ENCODE measurements at places on chromosomes 7 and 10. TPM values are rescaled to one million over a fixed set of nuclear protein-coding genes. Genes with fewer than 3 reads are reported as not detected.

DNA sequence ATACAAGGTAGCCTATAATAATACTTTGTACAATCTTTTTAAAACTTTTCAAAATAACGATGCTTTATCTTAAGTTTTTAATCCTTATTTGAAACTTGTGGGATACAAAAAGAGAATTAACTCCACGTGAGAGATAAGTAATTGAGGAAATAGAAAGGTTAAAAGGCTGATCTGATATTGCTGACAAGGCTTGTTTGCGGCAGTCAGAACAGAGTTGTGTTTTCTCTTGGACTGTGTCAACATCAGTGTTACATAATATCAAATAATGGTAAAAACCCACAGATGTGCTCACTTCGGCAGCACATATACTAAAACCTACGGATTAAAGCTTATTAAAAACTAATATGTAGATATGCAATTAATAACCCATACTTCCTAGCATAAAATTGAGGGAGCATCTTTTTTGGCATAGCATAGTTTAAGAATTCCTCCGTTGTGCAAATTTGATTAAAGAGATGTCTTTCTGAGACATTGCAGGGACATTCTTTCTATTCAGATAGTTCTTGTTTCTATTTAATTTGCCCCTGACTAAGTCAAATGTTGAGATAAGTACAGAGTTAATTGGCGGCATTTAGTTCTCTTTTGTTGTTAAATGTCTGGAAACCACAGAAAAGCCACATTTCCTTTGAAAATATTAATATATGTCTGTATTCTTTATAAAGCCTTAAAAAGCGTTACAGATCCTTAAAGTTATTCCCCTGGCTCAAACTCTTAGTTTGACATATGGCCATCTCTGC, 63.3 kb downstream of the FAM185A start:
- DNase-seq = no peak

DNA sequence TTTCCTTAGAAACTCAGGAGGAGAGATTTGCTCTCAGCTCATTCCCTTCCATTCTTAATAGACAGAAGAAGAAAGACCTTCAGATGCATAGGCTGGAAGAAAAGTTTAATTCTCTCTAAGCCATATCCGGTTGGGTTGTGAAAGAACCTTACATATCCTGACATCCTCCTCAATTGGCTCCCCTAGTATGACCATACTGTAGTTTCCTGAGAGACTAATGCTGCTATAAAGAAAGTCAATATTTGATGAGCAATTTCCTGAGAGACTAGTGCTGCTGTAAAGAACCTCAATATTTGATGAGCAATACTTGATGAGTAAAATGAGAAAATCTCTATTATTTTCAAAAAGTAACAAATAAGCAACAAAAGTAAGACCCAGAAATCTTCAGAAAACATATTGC, 888.5 kb upstream of the SORCS1 start:
- no peak for DNase-seq

DNA sequence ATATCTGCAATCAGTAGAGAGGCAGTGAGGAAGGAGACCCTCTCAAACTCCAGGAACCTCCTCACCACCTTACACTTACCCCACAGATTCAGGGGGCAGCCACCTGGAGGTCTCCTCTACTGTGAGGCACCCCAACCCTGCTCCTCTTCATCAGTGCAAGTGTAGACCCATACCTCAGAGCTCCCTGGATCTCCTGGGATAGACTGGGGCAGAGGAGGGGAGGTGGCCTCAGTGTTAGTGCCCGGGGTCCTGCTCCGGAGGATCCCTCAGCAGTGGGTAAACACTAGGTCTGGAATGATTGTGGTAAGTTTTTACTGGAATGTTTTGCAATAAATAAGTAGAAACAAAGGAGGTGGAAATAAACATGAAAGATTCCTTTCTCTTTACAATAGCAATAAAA, 31.1 kb downstream of the ANTXRL start:
- DNase-seq = no peak

DNA sequence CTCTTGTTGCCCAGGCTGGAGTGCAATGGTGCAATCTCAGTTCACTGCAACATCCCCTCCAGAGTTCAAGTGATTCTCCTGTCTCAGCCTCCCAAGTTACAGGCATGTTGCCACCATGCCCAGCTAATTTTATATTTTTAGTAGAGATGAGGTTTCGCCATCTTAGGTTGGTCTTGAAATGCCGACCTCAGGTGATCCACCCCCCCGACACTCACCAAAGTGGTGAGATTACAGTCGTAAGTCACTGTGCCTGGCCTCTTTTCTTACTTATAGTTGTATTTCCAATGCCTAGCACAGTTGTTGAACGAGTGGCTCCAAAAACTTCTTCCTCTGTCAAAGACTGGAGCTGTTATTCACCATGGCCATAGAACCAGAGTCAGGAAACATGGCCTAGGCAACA, 6.7 kb downstream of the RNF216 start:
- DNase-seq = no peak

CDH23 gene
- under 0.01 TPM for total RNA-seq

CYP3A7 gene
- not detected for total RNA-seq

Data from dermis microvascular lymphatic vessel endothelial cell (primary cell).